Activated CD4-positive, alpha-beta T cell treated with anti-CD3 and anti-CD28 coated beads for 1 hour (primary cell): ENCODE measurements at places on chromosomes 12 and 14.

DNA sequence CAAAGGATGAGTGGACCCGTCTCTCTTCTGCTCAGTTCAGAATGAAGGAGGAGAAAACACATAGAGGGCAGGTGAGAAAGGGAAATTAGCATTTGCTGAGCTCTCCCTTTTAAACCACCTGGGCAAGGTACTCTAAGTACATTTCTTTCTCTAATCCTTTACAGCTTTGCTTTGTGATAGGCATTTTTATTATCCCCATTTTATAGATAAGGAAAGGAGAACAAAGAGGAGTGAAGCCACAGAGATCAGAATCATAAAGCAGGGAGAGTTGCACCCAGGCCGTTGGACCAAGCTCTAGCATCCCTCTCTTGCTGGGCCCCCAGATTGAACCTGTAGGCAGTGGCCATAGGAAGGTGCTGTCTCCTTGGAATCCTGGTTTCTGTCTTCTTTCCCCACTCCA, 47.0 kb downstream of the VCPKMT start:
- no peak for DNase-seq

- peak; percentile 31 for DNase-seq
These were observed 13.1 kb upstream of the CHD4 start for GRCh38 chr12:6620137-6620884.

- no peak for DNase-seq
These were observed at the start of gene DIO2 for GRCh38 chr14:80211153-80212022. Gene DIO2, minus strand, starts transcription at chr14:80211504. Its CDS starts 32 bp downstream, at chr14:80211472.

DNA sequence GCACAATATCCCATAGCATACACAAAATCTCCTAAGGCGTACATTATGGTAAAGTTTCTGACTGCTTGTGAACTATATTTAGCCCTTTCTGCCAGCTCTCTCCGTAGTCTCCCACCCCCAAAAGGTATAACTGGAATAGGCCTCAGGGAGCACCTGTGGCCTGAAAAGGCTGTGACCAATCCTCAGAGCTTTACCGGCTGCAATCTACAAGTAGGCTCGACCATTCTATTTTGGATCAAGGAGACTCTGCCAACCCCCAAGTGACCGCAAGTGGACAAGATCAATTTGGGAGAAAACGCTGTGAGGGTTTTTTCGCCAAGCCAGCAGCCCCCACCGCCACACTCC, 1.2 kb downstream of the PPTC7 start:
- no peak for DNase-seq

DNA sequence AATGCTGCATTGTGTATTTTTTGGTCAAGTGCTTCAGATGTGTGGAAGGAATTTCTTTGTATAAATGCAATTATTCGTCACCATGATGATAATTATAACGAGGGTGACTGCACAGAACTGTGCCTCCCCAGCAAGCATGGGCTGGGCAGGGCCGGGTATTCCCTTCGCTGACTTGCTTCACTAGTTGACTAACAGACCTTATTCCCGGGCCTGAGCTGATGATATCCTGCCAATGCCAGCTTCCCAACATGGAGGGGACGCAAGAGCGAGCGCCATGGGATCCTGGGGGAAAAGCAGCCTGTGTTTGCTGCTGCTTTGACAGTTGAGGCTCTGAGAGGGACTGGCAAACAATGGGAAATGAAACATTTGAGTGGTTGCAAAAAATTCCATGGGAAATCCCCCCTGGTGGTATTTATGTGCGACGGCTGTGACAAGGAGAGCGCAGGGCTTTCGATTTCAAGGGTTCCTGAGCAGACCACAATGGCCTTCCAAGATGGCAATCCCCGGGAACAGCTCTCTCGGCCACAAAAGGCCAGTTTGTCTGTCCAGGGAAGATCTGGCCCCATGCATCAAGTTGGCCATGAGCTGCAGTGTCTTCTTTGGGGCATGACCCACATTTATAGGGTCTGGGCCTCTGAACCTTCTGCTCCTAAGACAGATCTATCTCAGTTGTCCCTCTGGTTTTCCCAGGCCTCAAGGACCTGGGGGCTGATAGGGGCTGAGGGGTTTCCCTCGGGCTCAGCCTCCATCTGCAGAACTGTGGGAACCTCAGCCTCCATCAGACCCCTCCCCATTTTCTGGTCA, 21.9 kb upstream of the MAP1LC3B2 start:
- DNase-seq = no peak

- no peak for DNase-seq
These were observed 346 bp downstream of the SLC7A8 start for GRCh38 chr14:23183158-23183470.

- no peak for DNase-seq
These were observed 89.8 kb downstream of the FAR2 start for GRCh38 chr12:29238822-29239291.

DNA sequence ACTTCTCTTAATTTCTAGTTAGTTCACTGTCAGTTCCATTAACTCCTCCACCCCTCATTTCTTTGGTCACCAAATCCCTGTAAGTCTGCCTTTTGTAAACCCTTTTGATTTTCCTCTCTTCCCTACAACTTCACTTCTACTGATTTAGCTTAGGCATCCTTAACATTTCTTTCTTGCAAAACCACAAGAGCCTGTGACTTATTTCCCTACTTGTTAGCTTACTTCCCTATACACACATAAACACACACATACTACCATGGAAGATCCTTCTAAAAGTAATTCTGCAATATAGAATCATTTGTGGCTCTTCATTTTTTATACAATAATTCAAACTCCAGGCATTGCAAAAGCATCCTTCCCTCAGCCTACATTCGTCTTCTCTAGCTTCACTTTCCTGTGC, 494.3 kb upstream of the USP15 start:
- no peak for DNase-seq

- no peak for DNase-seq
These were observed 370.6 kb downstream of the KCNH5 start for GRCh38 chr14:62674563-62675237.

DNA sequence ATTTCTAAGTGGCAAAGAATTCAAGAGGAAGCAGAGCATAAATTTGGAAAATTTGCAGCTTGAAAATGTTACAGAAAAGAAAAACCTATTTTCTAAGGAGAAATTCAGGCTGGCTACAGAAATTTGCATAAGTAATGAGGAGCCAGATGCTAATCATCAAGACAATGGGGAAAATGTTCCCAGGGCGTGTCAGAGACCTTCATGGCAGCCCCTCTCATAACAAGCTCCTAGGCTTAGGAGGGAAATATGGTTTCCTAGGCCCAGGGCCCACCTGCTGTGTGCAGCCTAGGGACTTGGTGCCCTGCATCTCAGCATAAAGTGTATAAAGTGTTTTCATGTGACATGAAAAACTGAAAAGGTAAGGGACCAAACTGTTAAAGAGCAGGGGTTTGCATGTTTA, 1796.3 kb upstream of the FLRT2 start:
- DNase-seq = no peak

DNA sequence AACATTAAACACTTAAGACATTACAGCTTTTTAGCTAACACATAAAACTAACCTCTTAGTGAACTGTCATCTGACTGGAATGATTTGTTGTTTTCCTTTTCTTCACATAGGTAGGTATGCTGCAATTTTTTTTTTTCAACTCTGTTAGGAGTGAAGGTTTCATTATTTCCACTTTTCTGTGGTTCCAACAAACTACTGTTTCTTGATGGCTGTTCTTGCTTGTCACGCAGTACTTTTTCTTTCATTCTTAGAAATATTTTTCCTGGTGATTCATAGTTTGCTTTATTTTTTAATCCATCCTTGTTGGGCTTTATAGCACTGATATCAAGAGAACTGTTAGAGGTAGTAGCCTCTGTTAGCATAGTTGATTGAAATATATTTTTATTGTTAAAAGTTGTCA, 6.3 kb downstream of the MIS18BP1 start:
- no peak for DNase-seq

DNA sequence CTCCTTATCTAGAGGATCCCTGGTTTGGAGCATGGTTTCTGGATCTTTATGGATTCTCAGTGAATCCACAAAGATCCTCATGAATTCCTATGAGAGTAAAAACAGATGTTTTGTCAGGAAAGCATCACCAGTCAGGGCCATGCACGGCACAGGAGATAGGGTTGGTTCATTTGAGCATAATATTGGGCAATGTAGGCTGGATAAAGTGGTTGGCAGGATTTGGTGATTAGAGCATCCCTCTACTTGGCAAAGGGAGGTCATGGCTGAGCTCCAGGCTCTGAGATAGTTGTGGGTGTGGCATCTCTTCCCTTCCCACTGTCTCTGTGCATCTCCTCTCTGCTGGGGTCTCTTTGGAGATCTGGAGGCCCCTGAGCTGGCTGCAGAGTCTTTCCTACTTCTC, 149.8 kb downstream of the DACT1 start:
- no peak for DNase-seq

DNA sequence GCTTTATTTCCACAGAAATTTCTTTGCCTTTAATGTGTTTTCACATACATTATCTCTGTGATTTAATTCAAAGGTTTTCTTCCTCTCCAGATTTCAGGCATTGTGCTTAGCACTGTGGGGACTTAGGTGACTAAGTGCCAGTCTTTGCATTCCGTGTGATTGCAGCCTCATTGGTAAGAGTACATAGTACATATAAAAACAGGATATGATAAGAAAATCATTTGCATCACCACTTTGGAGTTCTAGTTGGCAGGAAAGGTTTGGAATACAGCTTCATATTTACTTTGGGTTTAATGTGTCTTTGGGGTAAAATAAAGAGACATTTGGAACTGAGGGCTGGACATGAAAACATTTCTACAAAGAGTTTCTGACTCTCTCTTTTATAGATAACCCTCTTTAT, 37.8 kb upstream of the C12orf75 start:
- DNase-seq = no peak

- no peak for DNase-seq
These were observed 202.5 kb upstream of the DDHD1 start for GRCh38 chr14:53355581-53356112.

GRCh38 chr12:111409780-111410430, 4.2 kb downstream of the SH2B3 start:
- DNase-seq = no peak

GRCh38 chr14:102785595-102785963, 8.3 kb downstream of the TRAF3 start:
- DNase-seq = no peak

- no peak for DNase-seq
These were observed 1.4 kb downstream of the LETMD1 start for GRCh38 chr12:51049525-51049924.

- no peak for DNase-seq
These were observed 150.6 kb downstream of the NTF3 start for GRCh38 chr12:5582541-5582940.

DNA sequence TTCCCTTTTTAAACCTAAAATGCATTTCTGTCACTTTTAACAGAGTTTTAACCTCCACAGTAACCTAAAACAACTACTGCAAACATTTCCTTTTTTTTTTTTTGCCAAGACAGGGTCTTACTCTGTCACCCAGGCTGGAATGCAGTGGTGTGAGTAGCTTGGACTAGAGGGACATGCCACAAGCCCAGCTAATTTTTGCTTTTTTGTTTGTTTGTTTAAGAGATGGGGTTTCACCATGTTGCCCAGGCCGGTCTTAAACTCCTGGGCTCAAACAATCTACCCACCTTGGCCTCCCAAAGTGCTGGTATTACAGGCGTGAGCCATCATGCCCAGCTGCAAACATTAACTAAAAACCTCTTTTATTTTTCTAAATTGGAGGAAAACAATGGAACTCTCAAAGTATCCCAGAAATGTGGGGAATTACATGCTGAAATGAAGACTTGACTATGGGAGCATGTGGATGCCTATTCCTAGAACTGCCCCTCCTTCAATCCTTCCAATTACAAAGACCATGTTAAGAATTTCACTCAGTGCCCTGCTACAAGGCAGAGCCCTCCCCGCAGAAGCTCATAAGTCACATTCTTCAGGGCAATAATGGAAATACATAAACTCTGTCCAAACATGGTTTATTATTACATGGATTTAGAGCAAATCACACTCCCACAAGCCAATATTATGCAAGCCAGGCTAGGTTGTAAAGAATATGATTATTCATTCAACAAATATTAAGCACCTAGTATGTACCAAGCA, 66.9 kb downstream of the C12orf56 start:
- DNase-seq = no peak

- no peak for DNase-seq
These were observed 525.7 kb upstream of the FOXG1 start for GRCh38 chr14:28240909-28241308.

- no peak for DNase-seq
These were observed 3.5 kb downstream of the PKP2 start for GRCh38 chr12:32893043-32893442.

DNA sequence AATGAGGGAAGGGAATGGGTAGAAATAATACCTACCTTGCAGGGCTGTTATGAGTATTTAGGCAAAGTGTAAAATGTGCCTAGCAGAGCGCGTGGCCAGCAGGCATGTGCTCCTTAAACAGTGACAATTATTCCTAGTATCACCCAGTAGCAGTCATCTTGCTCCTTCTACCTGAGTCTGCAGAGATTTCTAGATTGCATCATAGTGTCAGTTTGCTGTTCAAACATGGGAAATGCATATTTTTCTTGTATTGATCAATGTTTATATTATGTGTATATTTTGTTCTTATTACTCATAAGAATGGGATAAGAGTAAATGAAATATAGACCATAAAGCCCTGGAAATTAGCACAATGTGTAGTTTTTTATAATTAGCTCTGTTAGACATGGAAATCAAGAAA, 37.3 kb upstream of the PLEKHG7 start:
- no peak for DNase-seq

DNA sequence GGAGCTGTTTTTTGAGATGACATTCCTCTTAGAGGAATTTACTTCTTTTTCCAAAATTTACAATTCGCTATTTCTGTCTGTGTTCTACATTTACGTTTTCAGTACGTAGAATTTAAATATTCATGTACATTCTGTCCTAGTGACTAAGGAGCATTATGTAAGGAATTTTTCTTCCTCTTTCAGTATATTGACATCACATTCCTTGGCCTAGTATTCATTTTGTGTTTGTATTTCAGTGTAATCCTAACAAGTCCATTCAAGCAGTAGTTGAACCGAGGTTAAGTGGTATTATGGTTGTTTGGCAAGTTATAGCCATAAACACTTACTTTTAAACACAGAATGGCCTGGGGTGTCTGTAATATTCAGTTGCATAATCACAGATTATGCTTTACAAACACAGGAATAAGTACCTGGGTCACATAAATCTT, 465.2 kb downstream of the PCNX1 start:
- no peak for DNase-seq

DNA sequence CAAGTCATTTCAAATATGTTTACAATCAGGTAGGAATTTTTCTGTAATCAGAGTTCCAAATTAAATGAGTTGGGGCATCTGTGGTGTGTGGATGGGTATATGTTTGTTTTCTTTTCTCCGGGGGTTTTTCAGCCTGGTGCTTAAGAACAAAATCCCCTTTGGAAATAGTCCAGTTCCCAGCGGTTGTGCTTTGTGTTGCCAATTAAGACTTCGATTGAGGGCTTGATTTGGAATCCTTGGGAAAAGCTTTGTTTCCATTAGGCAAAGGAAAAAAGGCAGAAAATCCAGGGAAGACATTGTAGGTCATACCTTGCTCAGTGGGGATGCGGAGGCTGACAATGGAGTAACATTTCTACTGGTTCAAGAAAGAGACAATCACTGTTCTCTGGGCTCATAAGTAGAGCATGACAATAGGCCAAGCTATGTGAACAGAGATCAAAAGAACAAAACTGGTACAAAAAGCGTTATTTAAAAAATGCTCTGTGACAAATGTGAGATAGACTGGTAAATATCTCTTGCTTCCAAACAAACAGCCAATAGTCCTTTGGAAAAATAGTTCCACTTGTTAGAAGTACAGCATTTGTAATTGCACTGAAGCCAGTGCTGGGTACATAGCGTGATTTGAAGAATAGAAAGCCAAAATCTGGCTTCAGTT, 79.7 kb downstream of the EML1 start:
- no peak for DNase-seq

GRCh38 chr12:51008329-51009055, 17.7 kb downstream of the SLC11A2 start:
- DNase-seq = no peak

- DNase-seq = no peak
These were observed 30.8 kb downstream of the ADCK1 start for GRCh38 chr14:77830692-77831091.
